Frontal cortex (tissue), 4 donors: ENCODE measurements at places on chromosomes 7 and 10. TPM values are rescaled to one million over a fixed set of nuclear protein-coding genes. Genes with fewer than 3 reads are reported as not detected.

GRCh38 chr10:9596368-9596920, 1421.2 kb upstream of the CELF2 start:
- no peak for DNase-seq

- DNase-seq: no peak
Observed at GRCh38 chr7:121278120-121279021, 50.4 kb upstream of the WNT16 start.

GRCh38 chr7:30841025-30841735, 70.0 kb downstream of the MINDY4 start:
- DNase-seq: no peak

- DNase-seq: no peak
Observed at GRCh38 chr10:75115137-75115536, 3.7 kb downstream of the SAMD8 start.

GRCh38 chr10:120453319-120453718, 3.7 kb upstream of the PLPP4 start:
- no peak for DNase-seq

NOS3 gene
- total RNA-seq: 0.82 TPM

NUDT5 gene
- 14.3 TPM for total RNA-seq

DNA sequence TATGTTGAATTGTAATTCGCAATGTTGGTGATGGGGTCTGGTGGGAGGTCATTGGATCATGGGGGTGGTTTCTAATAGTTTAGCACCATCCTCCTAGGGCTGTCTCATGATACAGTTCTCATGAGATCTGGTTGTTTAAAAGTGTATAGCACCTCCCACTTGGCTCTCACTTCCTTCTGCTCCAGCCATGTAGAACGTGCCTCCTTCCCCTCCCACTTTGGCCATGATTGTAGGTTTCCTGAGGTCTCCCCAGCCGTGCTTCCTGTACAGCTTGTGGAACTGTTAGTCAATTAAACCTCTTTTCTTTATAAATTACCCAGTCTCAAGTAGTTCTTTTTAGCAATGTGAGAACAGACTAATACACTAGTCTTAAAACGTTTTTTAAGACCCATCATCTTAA, 15.6 kb upstream of the HECW1 start:
- DNase-seq: no peak

GRCh38 chr7:26723129-26723528, 141.3 kb downstream of the SKAP2 start:
- no peak for DNase-seq

DNA sequence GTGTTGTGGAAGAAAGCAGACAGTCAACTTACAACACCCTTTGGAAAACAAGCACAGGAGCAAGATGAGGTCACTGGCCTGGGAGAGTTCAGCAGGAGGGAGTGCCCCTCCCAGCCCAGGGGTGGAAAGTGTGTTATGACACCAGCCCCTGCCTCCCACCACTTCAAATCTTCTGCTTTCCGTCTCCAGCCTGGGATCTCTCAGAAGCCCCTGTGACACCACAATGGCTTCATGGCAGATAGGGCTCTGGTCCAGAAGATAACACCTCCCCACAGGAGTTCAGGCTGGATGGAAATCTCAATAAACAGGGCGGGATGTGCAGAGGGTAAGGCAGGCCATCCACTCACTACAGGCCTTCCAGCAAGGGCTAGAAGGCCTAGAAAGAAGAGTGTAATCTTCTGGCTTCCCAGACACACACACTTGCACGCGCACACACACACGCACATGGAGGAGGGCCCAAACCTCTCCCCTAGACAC, 48.7 kb upstream of the ZMIZ1 start:
- DNase-seq: no peak

DNA sequence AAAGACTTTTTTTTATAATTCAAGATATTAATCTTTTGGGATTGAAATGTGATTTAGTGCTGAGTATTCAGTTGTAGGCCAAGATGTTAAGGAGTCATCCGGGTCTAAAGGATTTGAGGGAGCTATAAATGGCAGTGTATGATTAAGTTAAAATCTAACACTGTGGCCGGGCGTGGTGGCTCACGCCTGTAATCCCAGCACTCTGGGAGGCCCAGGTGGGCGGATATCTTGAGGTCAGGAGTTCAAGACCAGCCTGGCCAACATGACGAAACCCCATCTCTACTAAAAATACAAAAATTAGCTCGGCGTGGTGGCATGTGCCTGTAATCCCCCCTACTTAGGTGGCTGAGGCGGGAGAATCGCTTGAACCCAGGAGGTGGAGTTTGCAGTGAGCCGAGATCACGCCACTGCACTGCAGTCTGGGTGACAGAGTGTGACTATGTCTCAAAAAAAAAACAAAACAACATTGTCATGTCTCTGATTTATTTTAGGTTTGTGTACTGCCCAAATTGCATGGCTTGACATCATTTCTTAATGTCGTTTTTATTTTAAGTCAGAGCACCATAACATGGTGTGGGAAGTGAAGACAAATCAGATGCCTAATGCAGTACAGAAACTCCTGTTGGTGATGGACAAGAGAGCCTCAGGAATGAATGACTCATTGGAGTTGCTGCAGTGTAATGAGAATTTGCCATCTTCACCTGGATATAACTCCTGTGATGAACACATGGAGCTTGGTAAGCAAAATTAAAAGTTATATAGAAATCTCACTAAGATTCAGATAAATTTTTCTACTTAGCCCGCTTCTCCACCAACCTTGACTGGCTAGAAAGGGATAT, 10.7 kb downstream of the HBP1 start:
- DNase-seq: no peak

- DNase-seq: no peak
Observed at GRCh38 chr10:91865562-91866081, 43.7 kb downstream of the FGFBP3 start.

DNA sequence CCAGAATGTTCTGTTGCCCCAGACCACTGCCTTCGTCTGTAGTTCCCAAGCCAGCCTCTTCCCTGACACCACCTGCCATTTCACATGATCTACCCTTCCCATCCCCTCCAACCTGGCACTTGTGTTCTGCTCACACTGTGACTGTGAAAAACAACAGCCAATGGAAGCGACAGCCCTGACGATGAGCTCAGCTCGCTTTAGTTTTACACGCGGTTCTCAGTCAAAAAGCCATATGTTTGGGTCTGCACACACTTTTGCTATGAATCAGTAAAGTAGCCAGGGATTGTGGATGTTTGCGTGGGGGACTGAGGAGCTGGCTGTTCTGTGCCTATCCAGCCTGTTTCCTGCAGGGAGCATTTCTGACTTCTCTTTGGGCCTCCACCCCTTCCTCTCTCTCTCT, 282.7 kb downstream of the WDR11 start:
- DNase-seq: no peak

CADPS2 gene
- total RNA-seq: 9.8 TPM

DNA sequence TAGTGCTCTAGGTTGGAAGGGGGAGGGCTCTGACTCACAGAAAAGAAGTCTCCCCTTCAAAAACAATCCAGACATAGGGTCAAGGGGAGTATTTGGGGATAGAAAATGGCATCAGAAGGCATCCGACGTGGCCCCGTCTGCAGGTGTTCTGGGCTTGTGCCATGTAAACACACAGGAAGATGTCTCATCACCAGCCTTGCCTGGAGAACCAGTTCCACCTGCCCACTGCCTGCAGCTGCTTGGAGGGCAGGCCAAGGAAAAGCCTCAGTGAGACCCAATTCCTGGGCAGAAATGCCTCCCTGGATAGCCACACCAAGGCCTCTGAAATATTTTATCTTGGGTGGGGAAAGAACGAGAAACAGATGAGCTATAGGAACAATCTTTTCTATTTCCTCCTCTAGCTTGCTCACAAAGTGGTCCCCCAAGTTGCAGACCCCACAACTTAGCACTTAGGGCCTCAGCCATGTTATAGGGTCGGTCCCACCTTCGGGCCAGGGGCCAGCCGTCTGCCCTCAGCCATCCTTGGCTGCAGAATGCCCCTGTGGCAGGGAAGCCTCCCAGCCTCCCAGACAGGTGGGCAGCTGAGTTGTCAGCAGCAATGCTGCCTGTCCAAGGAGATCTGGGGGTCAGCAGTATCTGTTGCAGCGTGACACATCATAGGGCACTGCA, 54.3 kb upstream of the ECHDC3 start:
- no peak for DNase-seq

BTBD16 gene
- not detected for total RNA-seq

DNA sequence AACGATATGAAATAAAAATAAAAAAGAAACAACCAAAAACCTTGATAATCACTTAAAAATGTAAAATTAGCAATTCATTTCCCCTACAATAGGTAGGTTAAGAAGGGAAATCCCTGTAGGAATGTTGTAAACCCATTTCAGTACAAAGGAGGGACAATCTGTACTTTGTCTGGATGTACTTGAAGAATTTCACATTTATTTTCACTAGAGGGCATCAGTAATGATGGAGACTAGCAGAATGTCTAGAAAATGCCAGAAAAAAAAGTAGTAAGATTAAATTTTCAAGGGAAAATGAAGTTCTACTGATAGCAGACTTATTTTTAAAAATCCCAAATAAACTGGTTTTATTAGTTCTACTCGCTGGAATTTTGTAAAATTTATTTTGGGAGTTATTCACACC, 209.0 kb upstream of the FZD1 start:
- DNase-seq: no peak

GRCh38 chr7:34048445-34048844, 143.1 kb downstream of the BMPER start:
- no peak for DNase-seq

DNA sequence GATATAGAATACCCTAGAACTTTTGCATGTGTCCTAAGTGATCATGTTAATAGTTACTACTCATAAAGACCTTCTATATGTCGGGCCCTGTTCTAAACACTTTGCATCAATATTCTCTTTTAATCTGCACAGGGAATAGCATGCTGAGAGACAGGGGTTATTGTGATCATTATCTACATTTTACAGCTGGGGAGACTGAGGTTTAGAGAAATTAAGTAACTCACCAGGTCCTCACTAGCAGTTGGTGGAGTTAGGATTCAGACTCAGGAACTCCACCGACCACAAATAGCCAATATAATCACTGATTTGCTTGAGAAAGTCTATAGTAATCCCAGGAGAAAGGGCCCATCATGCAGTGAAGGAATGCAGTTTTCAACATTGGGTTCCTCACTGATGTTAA, 111.2 kb upstream of the ADO start:
- no peak for DNase-seq

DNA sequence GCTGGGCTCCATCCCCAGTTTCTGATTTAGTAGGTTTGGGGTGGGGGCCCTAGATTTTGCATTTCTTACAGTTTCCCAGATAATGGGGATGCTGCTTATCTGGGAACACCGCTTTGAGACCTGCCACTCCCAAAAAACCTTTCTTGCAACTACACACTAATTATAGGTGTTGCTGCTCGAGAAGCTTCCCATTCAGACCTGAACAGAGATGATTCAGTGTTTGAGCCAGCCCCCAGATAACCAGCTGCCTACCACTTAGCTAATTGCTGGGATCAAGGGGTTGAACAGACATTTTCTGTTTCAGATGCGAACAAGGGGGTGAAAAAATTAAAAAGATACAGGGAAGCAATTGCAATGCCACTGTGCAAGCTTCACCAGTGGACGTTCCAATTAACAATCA, 448.5 kb downstream of the KCNMA1 start:
- DNase-seq: no peak

PHYHIPL gene
- 17.1 TPM for total RNA-seq

UCN3 gene
- total RNA-seq: not detected

OR2A42 gene
- total RNA-seq: under 0.01 TPM

SLC26A5 gene
- total RNA-seq: not detected

DNA sequence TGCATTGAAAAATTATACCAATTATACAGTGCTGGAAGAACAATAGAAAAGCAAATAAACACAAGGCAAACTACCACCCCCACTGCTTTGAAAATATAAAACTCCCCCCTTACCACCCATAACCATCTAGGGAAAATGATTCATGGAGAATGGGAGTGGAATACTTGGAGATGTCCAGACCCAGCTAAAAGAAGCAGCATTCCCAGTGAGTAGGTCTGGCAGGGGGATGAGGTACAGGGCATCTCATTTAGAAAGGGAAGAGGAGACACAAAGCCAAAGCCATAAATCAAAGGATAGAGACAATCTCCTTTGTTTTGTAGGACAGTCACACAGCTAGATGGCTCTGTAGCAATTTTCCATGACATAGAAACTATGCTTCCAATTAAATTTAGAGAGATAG, 36.0 kb upstream of the DGKI start:
- DNase-seq: no peak

CYP2C8 gene
- 1.2 TPM for total RNA-seq

DNA sequence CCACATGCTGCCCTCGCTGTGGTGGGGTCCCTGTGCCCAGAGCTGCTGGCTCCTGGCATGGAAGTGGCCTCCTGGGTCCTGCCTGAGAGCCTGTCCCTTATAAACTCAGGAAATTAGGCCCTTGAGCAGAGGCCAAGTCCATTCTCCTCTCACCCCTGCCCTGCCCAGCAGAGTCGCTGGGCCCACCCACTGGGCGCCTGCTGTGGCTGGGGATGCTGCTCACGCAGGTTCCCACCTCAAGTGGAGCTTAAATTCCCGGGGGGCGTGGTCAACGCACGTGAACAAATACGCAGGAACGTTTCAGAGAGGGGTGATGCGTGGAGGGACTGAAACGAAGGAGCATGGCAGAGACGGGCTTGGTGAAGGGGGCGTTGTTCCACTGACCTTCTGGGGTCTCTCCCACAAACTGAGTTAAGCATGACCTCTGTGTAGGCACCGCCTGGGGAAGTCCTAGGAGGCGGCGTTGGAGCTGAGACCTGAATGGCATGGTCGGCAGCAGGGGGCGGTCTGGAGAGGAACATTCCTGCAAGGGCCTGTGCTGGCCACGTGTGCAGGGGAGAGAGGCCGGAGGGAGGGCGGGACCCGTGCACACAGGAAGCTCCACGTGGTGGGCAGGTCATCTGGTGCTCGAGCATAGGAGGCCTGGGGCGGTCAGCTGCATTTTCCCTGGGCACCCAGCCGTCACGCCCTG, 27.9 kb downstream of the FAM20C start:
- no peak for DNase-seq

MKI67 gene
- 1.2 TPM for total RNA-seq

- DNase-seq: no peak
Observed at GRCh38 chr7:129494041-129494440, 8.3 kb upstream of the SMKR1 start.

DNA sequence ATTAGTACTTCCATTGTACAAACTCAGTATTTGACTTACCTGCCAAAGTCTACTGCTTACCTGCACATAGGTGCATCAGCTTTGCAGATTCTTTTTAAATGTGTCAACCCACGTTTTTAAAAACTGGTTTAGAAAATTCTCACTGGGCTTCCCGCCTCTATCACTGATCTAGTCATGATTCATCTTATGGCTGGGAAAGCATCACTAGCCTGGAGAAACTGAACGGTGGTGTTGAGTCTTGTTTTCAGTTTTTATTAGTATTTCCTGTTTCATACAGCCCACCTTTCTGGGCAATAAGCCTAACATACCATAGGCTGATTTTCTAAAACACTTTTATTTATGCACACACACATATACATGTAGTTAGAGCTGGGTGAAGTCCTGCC, 19.7 kb downstream of the DOCK1 start:
- DNase-seq: no peak

GRCh38 chr7:69078997-69079769, 519.1 kb upstream of the AUTS2 start:
- DNase-seq: peak; percentile 6

- no peak for DNase-seq
Observed at GRCh38 chr7:80624763-80625162, 13.7 kb upstream of the CD36 start.

GRCh38 chr10:10786109-10787090, 231.3 kb upstream of the CELF2 start:
- DNase-seq: no peak

ZNF804B gene
- 6.9 TPM for total RNA-seq
